Spinal cord (tissue), 10 donors: ENCODE measurements at places on chromosomes 4 and X. TPM values are rescaled to one million over a fixed set of nuclear protein-coding genes. Genes with fewer than 3 reads are reported as not detected.

DNA sequence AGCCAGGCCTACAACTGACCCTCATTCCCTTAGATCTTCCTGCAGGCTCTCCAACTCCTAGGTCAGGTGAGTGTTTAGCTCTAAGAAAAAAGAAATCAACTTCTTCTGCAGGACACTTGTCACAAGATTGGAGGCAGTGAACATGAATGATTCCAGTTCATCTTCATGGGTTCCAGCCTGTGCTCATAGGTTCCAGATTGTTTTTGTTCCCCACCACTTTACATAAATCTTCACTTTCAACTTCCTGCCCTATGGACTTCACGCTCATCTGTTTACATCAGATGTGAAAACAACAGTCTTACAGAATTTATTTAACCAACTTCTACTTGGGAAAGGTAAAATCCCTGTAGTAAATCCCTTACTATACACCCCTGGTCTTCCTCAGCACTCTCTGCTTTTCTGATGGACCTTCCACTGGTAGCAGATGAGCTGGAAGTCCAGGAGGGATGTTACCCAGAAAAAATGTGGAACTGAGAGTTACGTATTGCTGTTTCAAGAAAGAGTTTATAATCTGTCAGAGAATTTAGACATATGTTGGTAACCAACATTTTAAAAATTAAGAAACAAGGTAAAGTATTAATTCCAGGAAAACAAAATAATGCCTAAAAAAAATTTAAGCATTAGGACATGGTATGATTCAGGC is 62.4 kb downstream of the ANAPC10 start:
- H3K27ac ChIP-seq: no peak overlapping the region

- H3K4me1 ChIP-seq: no peaks in the 10 kb centered on the region
- no peak overlapping the region for H3K27ac ChIP-seq
- H3K4me3 ChIP-seq: no peak overlapping the region
- H3K36me3 ChIP-seq: no peaks in the 10 kb centered on the region
These were observed 177.3 kb downstream of the BANK1 start for GRCh38 chr4:101967697-101968346.

- no peaks in the 10 kb centered on the region for H3K27me3 ChIP-seq
- H3K27ac ChIP-seq: no peak overlapping the region
- no peaks in the 10 kb centered on the region for H3K36me3 ChIP-seq
- DNase-seq: no peak
- H3K4me1 ChIP-seq: no peaks in the 10 kb centered on the region
These were observed 285.5 kb upstream of the PCDH7 start for GRCh38 chr4:30434656-30435055.

GRCh38 chr4:21092531-21092930 is 392.3 kb downstream of the PACRGL start:
- no peak for DNase-seq
- no peak overlapping the region for H3K27ac ChIP-seq
- no peaks in the 10 kb centered on the region for H3K27me3 ChIP-seq
- H3K4me3 ChIP-seq: no peak overlapping the region
- no peaks in the 10 kb centered on the region for H3K4me1 ChIP-seq

- no peak for DNase-seq
- no peaks in the 10 kb centered on the region for H3K36me3 ChIP-seq
- H3K4me1 ChIP-seq: no peaks in the 10 kb centered on the region
- H3K4me3 ChIP-seq: no peak overlapping the region
- no peak overlapping the region for H3K27ac ChIP-seq
- H3K27me3 ChIP-seq: peaks cover under 1% of the 10 kb centered on the region
These were observed 63.2 kb downstream of the MGST2 start for GRCh38 chr4:139728840-139729239.

DNA sequence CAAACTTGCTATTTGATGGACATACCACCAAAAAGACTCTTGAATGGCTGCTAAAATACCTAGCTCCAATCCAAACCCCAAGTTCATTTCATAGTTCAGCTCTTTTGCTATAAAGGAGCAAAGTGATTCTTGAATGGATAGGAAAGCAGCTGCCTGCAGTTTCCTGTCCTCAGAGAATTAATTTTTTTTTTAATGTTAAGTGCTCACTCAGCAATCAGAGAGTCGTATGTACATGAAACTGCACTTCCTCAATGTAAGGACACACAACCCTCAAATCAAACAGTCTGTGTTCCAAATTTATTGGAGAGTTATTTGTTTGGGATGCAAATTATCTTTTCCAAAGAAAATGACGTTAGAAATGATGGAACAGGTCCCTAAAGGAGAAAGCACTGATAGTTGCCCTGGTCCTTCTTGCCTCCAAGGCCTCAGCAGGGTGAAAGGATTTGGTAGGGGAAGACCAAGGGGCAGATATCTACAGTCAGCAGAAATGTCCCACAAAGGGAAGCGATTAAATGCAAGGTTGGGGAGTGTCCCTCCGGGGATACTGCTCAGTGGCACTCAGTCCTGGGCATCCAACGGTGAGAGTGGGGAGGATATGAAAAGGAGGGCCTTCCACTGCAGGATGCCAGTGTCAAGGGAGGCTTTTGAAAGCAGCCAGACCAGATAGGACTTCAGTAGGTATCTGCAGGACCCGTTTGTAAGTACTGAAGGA is 67.2 kb upstream of the RASGEF1B start:
- no peaks in the 10 kb centered on the region for H3K27me3 ChIP-seq
- no peaks in the 10 kb centered on the region for H3K4me1 ChIP-seq
- DNase-seq: no peak
- no peak overlapping the region for H3K4me3 ChIP-seq
- no peak overlapping the region for H3K27ac ChIP-seq

DNA sequence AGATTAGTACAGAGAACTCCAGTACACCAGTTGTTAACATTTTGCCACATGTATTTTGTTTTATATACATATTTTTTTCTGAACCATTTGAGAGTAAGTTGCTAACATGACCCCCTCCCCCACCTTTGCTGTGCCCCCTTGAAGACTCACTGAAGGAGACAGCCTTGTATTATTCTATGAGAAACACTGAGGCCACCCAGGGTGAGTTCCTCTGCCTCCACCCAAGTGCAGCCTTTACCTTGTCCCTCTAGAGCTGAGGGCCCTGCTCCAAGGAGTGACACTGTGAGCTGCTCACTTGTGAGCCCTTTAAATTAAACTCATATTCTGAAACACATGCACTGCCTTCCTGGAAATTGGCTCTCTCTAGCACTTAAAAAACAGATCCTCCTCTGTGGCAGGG is 21.1 kb downstream of the KIT start:
- H3K27me3 ChIP-seq: no peaks in the 10 kb centered on the region
- no peaks in the 10 kb centered on the region for H3K36me3 ChIP-seq
- DNase-seq: no peak
- H3K4me1 ChIP-seq: no peaks in the 10 kb centered on the region
- H3K4me3 ChIP-seq: no peak overlapping the region

GRCh38 chr4:187999406-187999932 is 3.9 kb downstream of the ZFP42 start:
- no peak for DNase-seq
- H3K27me3 ChIP-seq: peaks cover 16% of the 10 kb centered on the region
- peaks cover 12% of the 10 kb centered on the region for H3K4me1 ChIP-seq
- no peak overlapping the region for H3K4me3 ChIP-seq

DNA sequence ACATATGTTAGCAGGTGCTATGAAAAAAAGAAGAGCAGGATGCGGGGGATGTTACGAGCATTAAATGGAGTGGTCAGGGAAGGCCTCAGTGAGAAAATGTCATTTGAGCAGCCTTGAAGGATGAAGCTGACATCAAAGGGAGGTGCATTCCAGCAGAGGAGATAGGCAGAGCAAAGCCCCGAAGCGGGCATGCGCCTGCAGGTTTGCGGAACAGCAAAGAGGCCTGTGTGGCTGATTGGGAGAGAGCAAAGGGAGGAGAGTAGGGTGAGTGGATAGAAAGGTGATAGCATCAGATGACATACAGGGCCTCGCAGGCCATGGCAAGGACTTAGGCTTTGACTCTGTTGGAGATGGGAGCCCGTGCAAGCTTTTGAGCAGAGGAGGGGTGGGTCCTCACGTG is 95.4 kb upstream of the GPR50 start:
- H3K36me3 ChIP-seq: no peaks in the 10 kb centered on the region
- H3K27me3 ChIP-seq: no peaks in the 10 kb centered on the region
- H3K4me1 ChIP-seq: peaks cover 11% of the 10 kb centered on the region
- no peak overlapping the region for H3K27ac ChIP-seq
- H3K4me3 ChIP-seq: no peak overlapping the region

DNA sequence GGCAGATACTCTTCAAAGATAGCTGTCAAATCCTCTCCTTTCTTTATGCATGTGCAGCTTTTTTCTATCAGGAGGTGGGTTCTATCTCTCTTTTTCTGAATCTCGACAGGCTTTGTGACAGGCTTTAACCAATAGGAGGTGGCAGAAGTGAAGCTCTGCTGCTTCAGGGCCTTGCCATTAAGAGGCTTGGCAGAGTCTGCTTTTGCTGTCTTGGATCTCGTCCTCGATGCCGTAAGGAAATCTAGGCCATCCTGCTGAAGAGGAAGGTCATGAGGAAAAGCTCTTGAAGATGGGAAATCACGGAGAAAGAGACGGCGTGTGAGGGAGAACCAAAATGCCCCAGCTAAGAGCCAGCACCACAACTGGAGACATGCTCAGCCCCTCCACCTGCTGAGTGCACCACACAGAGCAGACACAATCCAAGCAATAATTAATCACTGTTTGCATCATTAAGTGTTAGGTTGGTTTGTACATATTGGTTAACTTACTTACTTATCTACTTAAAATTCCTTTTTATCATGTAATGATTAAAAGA is 92.2 kb downstream of the DDIT4L start:
- H3K4me1 ChIP-seq: peaks cover 4% of the 10 kb centered on the region
- no peak overlapping the region for H3K27ac ChIP-seq
- no peaks in the 10 kb centered on the region for H3K36me3 ChIP-seq

DNA sequence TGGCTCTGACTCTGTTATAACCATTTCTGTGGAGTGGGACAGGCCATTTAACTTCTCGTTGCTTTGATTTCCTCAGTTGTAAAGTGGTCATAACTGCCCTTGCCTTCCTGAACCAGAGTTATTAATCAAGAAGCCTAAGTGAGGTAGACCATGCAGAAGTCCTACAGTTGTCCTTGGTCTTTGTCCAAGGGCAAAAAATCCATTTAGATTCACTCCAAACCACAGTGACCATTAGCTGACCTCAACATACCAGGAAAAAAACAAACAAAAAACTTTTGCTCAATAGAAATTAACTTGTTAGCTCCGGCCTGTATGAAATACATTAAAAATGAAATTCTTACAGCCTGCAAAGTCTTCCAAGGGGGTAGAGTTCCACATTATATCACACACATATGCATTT is 52.7 kb downstream of the TBC1D9 start:
- no peaks in the 10 kb centered on the region for H3K27me3 ChIP-seq
- no peaks in the 10 kb centered on the region for H3K4me1 ChIP-seq
- no peak overlapping the region for H3K4me3 ChIP-seq

DNA sequence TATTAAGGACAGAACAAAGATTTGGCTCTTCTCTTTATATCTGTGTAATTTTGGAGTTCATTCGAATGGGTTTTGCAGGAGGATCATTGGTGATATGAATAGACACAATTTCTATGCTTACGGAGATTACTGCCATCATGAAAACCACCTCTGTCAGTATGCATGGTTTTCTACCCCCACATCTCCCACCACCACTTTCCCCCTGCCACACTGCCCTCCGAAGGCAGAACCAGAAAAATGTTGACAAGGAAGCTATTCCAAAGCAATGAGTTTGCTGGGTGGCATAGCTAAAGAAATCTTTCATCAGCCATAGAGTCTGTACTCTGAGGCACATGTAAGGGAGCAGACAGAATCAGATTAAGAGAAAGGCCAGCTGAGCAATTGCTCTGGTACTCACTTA is 567.3 kb upstream of the ACTRT1 start:
- no peaks in the 10 kb centered on the region for H3K4me1 ChIP-seq
- no peaks in the 10 kb centered on the region for H3K27me3 ChIP-seq
- DNase-seq: no peak
- no peaks in the 10 kb centered on the region for H3K36me3 ChIP-seq
- no peak overlapping the region for H3K27ac ChIP-seq

GRCh38 chr4:169208516-169208915 is 62.2 kb downstream of the SH3RF1 start:
- no peaks in the 10 kb centered on the region for H3K4me1 ChIP-seq
- H3K36me3 ChIP-seq: no peaks in the 10 kb centered on the region
- no peak overlapping the region for H3K27ac ChIP-seq
- H3K4me3 ChIP-seq: no peak overlapping the region
- H3K27me3 ChIP-seq: no peaks in the 10 kb centered on the region

GRCh38 chr4:153808175-153808574 is 19.3 kb upstream of the SFRP2 start:
- no peaks in the 10 kb centered on the region for H3K4me1 ChIP-seq
- H3K36me3 ChIP-seq: no peaks in the 10 kb centered on the region
- no peak for DNase-seq
- H3K27me3 ChIP-seq: no peaks in the 10 kb centered on the region
- no peak overlapping the region for H3K27ac ChIP-seq

The SLC10A4 gene
- 5.8 TPM for total RNA-seq

The NMU gene
- total RNA-seq: 5.1 TPM

The FAM133A gene
- 3.4 TPM for total RNA-seq

The DCHS2 gene
- 7.9 TPM for total RNA-seq

The SLC7A11 gene
- 194 TPM for total RNA-seq

The RRH gene
- total RNA-seq: 0.44 TPM

The AKAP4 gene
- not detected for total RNA-seq

The PIR gene
- total RNA-seq: 6.7 TPM
